GM12878 (cell line): ENCODE measurements at places on chromosomes 1 and 21. TPM values are rescaled to one million over a fixed set of nuclear protein-coding genes. Genes with fewer than 3 reads are reported as not detected.

DNA sequence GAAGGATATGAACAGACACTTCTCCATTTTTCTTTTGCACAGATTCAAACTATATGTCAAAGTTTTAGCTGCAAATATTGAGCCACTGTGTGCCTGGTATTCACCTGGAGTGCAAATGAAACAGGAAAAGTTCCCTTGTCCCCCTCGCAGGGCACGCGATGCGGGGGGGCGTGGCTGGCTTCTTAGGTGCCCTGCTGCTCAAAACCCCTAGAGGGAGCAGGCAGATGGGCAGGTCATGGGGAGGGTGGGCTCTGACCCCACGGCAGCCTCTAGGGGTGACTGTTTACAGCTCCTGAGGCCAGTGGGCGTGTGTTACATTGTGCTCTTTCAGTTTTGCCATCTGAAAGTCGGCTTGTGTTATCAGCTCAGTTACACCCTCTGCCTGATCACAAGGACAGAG lies 931.2 kb upstream of the B3GALT2 start:
- no peak for DNase-seq

DNA sequence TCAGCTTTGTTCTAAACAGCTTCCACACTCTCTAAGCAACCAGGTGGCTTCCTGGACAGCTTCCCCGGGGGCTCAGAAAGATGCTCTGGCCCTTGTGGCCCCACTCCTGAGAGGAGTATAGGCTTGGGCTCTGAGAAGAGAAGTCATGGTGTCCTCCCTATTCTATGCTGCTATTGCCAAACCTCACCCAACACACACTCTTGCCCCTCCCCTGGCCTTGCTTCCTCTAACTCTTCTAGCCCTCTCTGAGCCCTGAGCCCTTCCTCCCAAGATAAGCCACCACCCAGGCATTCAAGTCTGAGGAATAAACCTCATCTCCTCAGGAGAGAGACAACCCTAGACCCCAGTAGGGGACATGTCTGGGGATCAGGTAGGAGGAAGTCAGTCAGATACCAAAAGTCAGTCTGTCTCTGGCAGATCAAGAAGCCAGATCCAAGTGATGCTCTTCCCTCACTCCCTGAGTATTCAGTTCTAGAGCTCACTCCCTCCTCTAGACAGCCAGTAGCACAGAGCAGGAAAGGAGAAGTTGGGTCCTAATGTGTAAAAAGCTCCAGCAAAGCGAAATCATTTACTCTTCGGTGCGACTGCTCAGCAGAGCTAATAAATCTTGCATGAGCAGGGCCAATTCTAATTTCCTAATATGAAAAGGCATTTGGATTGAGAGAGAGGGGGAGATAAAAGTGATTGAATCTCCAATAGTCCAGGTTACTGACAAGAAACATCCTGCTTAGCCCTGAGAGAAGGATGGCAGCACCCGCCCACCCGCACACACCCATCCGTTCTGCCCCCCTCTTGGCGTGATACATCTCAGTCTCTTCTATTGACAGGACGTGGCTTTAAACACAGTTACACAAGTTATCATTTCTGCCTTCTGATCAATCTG lies 50.5 kb downstream of the DMAP1 start:
- DNase-seq = no peak

DNA sequence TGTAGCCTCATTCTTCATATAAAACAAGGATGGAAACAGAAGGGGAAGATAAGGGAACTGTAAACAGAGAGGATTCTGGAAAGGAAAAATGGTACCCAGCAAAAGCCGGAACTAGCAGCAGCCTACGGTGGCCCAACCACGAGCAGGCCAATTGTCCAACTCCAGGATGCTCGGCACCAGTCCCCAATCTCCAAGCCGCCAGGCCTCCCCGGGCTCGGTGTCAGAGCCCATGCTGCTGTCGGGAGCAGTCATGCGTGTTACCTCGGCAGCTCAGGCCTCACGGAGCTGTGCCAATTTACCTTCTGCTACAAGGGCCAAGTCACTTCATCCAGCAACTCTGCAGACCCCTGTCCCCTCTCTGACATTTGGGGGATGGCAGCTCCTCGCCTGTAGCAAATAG lies 130.8 kb downstream of the ZBTB18 start:
- DNase-seq = no peak

GRCh38 chr1:219304227-219305226 lies 130.8 kb downstream of the LYPLAL1 start:
- no peak for DNase-seq

DNA sequence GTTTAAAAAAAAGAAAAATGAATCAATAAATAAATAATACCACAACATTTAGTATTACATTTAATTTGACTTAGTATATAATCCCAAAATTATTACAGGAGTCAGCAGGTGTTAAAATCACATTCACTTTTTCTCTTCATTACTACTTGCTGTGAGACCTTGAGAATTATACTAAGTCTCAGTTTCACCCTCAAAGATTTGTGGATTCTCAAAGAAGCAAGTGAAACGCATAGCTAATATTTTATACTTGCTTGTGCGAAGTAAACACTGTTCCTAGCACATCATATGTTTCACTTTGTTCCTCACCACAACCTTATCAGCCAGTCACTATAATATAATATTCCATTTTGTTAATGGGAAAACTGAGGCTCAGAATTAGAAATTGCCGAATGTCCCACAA lies 4.0 kb downstream of the CLCA1 start:
- DNase-seq = no peak

DNA sequence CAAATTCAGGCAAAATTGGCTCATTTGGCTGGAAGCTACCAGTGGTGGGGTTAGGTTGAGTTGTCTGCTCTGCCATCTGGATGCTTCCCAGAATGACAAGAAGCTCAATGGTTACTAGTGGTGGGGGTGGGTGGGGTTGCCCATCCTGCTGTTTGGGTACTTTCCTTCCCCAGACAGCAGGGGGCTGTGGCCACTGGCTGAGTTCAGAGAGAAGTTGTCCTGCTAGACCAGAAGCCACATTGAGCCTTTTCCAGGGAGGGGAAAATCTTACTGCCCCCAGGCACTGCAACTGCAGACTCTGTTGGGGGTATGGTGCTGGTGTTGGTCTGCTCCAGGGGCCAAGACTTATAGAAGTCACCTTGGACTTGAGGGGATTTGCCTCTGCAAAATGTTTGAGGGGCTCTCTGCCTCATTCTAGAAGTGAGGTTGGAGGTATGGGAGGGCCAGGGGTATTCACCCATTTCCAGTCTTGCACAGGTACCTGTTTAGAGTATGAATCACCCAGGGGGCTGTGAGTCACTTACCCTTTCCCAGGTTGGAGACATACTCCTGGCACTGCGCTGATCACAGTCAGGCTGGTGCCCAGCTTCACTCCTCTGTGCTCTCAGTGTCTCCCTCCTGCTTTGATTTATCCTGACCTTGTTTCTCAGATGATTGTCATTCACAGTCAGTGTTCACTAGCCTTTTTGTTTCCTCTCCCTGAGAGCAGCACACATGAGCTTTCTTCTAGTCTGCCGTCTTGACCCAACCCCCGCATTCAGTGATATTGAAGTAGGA lies 89.1 kb upstream of the NEGR1 start:
- no peak for DNase-seq

GRCh38 chr1:148374101-148374500 lies 109.0 kb downstream of the PPIAL4G start:
- no peak for DNase-seq

- DNase-seq = no peak
Measured at GRCh38 chr1:109928591-109929111, 18.0 kb downstream of the CSF1 start.

GRCh38 chr21:46255758-46256337 lies 27.3 kb upstream of the LSS start:
- no peak for DNase-seq

Gene PCSK9
- total RNA-seq = 0.15 and 0.21 TPM in 2 replicates

Gene KCNJ9
- not detected in 2 replicates for total RNA-seq

Gene KRTAP19-2
- not detected in 2 replicates for total RNA-seq

Gene FMO1
- not detected in 2 replicates for total RNA-seq

Gene VCAM1
- 5.9 and 6.1 TPM in 2 replicates for total RNA-seq
